ENCODE measurements at places on chromosomes 11 and 22.
A peak's percentile ranks its signal among the peaks of the same experiment; 100 is the strongest.

DNA sequence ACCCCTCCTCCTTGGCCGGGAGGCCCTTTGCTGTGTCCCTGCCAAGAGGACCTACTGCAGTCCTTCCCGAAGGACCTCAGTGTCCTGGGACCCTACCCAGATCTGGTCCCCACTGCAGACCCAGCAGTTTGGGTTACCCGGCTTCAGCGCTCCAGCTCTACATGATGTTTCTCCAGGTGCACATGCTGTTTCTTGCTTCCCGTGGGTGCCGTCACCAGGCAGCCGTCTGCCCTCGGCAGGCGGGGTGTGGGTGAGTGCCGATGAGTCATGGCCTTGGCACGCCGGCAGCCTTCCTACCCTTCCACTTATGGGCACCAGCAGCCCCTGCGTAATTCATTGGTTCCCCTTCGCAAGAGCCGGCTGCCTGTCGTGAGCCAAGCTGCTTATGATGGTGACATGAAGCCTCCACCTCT lies 101.8 kb downstream of the BCR start:
- peak; percentile 13 for DNase-seq

GRCh38 chr11:45212566-45213315 lies 66.3 kb downstream of the PRDM11 start:
- no peak for DNase-seq

DNA sequence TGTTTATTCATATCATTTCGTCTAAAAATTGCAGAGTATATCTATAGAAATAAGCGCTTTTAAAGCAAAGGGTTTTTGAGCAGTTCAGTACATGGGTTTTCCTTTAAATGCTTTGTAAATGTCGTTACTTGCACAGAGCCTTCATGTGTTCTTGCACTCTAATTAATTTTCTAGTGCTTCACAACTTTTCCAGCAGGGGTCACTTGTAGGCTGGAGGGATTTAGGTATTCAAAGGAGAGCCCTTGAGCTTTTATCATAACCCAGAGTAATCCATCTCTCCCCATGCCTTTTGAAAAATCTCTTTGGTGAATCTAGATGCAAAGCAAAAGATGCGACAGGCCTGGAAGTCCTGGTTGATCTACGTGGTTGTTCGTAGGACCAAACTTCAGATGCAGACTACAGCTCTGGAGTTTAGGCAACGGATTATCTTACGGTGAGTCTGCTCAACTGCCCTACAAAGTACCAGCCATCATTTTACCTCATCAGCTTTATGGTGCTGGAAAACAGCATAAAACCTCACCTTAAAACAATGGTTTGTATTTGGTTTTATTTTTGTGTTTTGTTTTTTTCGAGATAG lies 60.4 kb downstream of the SFI1 start:
- peak; percentile 47 for DNase-seq

GRCh38 chr22:26898946-26899605 lies 241.7 kb downstream of the MIAT start:
- no peak for DNase-seq

DNA sequence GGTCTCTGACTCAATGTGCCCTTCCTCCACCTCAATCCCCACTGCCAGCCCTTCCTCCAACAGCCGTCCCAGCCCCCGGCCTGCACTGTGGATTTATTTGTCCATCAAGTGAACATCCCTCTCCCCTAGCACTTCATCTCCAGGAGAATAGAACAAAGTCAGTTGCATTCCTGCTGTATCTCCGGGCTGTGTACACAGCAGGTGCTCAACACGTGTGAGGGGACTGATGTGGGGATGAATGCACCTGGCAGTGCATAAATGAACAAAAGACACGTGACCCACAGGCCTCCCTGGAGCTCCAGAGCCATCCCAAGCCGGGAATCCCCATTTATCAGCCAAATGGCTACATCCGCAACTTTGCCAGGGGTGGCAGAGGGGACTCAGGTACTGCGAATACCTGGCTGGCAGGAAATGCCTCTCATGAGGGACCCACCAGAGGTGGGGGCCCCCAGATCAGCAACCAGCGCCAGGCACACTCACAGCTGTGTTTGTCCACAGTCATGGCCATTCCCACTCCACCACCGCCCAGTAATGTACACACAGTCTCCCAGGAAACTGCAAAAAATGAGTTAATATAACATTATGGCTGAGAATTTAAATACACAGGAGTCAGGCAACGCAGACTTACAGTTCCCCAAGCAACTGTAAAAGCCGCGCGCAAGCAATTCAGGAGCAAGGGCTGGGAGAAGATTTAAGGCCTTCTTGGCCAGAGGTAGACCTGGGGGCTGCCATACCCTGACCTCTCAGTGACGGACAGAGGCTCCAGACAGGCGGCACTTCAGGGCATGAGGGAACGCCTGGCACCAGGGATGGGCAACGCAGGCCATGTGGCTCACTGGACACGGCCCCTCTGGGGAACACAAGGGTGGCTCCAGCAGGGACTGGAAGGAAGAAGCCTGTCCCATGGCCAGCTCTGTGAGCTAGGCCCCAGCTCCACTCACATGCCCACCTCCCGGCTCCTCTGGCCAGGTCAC lies 50.3 kb upstream of the TCF20 start:
- no peak for DNase-seq

DNA sequence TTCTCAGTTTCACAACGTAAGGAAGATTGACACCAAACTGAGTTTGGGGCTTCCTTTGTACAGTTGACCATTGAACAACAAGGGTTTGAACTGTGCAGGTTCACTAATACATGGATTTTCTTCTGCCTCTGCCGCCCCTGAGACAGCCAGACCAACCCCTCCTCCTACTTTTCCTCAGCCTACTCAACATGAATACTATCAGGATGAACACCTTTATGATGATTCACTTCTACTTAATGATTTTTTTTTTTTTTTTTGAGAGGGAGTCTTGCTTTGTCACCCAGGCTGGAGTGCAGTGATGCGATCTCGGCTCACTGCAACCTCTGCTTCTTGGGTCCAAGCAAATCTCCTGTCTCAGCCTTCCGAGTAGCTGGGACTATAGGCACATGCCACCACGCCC lies 14.6 kb downstream of the RBM4 start:
- no peak for DNase-seq

- no peak for DNase-seq
These were observed 625.9 kb downstream of the TBC1D22A start for GRCh38 chr22:47388331-47388730.

DNA sequence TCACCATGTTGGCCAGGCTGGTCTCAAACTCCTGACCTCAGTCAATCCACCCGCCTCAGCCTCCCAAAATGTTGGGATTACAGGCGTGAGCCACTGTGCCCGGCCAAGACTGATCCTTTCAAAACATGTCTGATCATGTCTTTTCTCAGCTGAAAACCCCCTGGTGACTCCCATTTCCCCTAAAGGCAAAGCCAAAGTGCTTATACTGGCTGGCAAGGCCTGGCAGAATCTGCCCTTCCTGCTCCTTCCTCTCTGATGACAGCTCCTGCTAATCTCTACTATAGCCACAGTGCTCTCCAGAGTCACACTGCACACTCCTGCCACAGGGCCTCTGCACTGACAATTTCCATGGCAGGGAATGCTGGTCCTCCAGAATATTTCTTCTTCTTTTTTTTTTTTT lies 2.6 kb upstream of the MCHR1 start:
- peak; percentile 30 for DNase-seq

DNA sequence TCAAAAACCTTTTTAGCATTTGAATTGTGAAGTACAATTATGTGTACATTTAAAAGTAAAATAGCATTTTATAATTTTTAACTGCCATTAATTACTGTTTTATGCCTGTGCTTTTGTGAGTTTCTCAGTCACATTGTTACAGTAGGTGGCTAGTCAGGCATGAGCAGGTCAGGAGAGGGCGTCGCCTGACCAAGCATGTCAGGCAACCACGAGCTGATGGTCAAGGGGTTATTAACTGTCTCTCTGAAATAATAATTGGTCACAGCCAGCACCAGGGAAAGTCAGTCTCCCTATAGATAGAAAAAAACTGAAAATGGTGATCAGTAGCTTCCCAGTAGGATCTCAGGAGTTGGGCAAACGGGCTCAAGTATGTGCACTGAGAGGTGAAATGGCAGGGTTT lies 19.4 kb upstream of the CCDC81 start:
- no peak for DNase-seq

DNA sequence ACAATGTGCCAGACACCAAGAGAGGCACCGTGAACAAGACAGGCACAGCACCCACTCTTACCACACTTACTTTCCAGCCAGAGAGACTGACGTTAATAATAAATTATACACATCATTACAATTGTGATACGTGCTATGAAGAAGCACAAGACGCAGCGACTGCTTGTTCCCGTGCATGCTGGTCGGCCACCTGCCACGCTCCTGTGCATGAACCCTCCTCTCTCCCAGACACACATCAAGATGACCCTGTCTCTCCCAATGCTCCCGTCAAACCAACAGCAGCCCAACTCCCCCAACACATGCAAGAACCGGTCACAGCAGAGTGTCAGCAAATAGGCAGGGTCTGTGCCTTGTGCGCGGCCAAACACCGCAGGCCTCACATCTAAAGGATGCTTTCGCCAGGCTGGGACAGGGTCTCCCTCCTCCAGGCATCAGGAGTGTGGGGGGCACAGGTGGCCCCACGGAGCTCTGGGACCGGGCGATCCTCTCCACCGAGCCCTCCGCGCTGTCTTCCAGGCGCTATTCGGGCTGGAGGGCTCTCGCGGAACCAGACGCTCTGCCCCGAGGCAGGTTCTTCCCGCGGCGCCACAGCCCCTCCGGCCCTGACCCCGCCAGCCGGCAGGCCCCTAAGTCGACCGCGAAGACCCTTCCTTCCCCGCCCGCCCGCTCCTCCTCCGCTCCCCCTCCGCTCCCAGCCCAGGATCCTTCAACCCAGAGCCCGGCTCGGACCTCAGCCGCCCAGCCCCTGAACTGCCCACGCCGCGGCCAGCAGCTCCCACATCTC lies 533 bp downstream of the SERGEF start:
- DNase-seq, result peak; percentile 6

DNA sequence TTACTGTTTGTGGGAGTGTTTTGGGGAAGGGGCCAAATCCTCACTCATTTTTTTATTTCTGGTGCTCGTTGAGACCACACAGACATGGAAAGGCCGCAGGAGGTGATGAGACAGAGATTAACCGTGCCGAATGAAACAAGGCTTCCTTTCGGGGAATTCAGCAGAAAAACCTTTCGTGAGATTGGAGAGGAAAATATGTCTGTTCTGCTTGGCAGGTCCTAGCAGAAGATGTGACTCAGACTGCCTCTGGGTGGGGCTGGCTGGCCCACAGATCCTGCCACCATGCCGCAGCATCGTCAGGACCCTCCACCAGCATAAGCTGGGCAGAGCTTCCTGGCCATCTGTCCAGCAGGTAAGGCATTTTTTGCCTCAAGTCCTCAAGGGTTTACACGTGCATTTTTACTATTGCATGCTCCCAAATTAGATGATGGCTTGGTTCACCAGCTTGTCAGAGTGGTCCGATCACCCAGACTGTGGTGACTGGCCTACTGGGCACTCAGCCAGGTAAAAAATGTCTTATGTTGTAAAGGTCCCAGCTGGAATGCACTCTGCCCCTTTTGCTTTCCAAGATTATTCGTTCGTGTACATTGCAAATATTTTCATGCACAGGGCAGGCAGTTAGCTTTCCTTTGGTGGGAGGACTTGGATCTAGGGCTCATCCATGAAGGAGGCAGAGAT lies 1.5 kb downstream of the DDB2 start:
- DNase-seq, result peak; percentile 62

DNA sequence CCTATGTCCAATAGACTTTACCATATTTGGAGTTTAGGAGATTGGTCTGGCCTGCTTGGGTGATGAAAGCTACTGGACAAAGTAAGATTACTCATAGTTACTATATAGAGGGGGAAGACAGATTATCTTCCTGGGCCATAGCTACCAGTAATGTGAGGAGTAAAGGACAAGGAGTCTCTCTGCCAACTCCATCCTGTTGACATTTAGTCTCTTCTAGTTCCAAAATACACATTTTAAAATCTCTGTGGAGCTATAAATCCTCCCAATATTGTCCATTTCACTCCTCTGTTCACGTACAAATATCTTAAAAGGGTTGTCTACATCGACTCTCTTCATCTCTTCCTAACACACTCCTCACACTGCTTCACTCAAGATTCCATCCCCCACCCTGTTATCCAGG lies 1.1 kb upstream of the OR51D1 start:
- DNase-seq, result no peak

DNA sequence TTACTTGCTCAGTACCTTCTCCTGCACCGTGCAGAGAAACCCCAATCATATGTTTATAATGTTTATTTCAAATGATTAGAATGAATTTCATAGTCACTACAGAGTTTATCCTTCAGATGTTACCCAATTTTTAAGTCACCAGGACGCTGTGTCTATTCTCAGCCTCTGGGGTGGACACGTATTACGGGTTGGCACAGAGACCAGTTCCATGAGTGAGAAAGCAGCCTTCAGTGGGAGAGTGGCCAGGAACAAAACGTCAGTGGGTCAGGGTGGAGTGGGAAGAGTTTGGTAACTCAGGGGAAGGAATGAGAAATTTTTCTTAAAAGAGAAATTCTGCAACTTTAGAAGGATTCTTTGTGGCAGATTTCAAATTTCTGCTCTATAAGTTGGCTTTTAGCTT lies 77.1 kb upstream of the MTMR2 start:
- no peak for DNase-seq

DNA sequence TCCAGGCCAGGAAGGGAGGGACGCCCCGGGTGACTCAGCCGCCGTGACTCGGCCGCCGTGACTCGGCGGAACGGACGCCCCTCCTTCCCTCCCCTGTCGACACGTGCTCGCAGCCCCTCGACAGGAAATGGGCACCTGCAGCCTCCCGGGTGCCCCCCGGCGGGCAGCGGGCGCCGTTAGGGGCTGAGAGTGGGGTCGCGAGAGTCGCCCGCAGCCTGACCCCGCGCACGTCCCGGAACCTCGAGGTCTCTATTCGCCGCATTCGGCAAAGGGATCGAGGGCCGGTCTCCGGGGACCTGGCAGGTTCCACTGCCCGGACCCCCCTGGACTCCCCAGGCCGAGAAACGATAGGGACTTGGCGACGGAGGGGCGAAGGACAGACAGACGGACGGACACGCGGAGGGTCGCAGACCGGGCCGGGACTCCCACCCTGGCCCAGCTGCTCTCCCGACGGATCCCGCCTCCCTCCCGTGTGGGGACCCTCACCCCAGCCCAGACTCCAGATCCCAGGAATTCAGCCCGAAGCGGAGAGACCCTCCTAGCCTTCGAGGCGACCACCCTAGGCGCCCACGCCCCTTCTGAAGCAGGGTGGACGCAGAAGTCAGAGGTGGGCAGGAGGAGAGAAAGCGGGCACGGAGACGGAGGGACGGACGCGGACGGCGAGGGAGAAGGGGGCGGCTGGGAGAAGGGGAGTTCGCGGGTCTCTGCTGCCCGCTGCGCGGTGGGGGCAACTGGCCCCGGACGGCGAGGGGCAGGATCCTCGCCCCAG lies 648 bp downstream of the FOSL1 start:
- peak; percentile 84 for DNase-seq
